ENCODE measurements at places on chromosomes 12 and 14.

DNA sequence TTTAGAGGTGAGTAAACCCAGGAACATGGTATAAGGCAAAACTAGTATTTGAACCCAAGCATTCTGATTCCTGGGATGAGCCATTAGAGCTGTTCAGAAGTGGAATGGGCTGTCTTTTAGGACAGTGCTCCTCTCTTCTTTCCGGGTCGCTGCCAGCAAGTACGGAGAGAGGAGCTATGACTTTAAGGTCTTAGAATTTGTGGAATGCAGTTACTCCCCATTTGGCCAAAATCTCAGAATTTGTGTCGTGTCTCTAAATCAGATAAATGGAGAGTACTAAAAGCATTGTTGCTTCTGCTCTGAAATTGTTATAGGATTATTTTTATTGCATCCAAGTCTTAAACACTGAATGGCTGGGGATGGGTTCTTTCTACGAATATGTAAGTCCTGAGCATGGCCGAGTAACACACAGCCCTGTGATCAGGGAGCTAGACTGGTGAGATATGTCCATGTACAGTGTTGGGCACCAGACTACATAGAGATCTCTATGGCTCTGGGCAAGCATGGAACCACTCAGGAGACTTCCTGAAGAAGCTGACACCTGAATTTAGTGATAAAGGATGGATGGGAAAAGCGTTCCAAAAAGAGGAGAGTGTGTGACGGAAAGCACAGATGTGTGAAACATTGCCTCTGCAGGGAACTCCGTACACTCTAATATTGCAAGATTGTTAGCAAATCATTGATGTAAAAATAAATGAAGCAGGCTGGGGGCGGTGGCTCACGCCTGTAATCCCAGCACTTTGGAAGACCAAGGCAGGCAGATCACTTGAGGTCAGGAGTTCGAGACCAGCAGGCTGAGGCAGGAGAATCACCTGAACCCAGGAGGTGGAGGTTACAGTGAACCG is 184.7 kb downstream of the SRGAP1 start:
- no peak for DNase-seq

GRCh38 chr14:36383767-36384431 is 63.5 kb upstream of the MBIP start:
- DNase-seq: no peak

DNA sequence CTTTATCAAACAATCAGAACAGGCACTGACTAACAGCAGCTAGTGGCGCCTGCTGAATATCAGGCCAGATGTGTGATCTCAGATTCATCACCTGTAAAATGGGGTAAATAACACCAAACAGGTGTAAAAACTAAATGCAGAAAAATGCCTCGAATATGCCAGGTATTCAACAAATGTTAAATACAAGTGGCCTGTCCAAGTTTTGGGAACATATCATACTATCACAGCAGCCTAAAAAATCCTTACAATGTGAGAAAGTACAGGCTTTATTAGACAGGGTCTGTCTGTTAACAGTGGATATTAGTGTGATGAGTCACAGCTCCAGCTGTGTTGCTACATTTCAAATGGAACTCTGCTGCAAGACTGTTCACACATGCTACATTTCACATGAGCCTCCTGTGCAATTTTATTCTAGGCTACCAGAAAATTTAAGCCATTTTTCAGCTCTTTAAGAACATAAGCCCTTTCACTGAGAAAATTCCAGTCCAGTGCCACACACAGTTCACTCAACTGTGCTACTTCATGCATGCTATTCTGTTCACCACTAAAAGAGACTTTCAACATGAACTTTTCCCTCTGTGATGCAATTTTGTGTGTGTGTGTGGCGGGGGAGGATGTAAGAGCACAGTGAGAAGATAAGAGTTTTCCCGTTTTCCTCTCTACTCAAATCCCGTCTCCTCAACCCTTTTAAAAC is 56.7 kb downstream of the MSRB3 start:
- DNase-seq: peak; percentile 27

GRCh38 chr12:128864516-128865186 is 11.4 kb downstream of the GLT1D1 start:
- no peak for DNase-seq

DNA sequence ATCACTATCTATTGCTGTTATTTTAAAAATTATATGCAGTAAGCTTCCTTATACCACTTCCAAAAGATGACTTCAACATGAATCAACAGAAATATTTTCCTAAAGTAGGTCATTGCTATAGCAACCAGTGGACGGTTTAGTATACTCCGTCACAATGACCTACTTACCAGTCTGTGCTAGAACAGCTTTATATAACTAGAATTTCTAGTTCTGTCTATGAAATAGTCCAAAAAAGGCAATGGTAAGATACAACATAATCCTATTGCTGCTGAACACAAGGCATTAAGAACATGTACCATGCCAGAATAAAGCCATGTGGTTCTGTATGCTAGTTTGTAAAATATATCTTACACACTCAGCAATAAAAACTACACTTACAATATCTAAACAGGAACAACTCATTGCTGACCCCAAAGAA is 40.7 kb upstream of the MTERF2 start:
- peak; percentile 13 for DNase-seq

GRCh38 chr12:785706-786105 is 33.3 kb downstream of the WNK1 start:
- no peak for DNase-seq

- no peak for DNase-seq
These were observed 817 bp downstream of the STXBP6 start for GRCh38 chr14:25049093-25049567.

DNA sequence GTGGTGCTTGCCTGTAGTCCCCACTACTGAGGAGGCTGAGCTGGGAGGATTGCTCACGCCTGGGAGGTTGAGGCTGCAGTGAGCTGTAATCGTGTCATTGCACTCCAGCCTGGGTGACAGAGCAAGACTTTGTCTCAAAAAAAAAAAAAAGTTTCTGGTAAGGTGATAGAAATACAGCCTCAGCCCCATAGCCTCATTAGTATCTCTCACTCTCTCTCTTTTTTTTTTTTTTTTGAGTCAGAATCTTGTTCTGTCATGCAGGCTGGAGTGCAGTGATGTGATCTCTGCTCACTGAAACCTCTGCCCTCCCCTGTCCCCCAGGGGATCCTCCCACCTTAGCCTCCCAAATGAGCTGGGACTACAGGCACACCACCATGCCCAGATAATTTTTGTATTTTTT is 19.2 kb downstream of the MTHFD1 start:
- DNase-seq: no peak

GRCh38 chr12:65504417-65504816 is 225.9 kb downstream of the MSRB3 start:
- no peak for DNase-seq

DNA sequence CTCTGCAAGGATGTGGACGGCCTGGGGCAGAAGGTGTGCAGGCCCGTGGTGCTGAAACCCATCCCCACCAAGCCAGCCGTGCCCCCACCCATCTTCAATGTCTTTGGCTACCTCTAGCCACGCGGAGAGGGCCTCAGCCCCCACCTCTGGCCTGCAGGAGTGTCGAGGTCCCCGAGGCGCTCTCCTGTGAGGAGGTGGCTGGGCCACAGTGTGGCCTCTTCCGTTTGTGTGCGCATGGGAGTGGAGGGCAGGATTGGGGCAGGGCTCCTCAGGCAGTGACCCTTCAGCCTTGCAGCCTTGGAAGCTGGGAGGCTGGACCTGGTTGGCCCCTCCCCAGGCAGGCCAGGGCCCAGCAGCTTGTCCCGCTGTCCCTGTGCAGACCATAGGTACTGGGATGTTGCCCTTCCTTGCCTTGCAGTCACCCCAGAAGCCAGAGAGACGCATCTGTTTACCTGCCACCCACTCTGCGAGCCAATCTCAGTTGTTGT is 1.9 kb downstream of the FAM181A start:
- DNase-seq: no peak

- DNase-seq: no peak
These were observed 214.9 kb downstream of the KITLG start for GRCh38 chr12:88365403-88365802.

GRCh38 chr14:70254476-70254961 is 65.8 kb upstream of the SLC8A3 start:
- DNase-seq: peak; percentile 43

DNA sequence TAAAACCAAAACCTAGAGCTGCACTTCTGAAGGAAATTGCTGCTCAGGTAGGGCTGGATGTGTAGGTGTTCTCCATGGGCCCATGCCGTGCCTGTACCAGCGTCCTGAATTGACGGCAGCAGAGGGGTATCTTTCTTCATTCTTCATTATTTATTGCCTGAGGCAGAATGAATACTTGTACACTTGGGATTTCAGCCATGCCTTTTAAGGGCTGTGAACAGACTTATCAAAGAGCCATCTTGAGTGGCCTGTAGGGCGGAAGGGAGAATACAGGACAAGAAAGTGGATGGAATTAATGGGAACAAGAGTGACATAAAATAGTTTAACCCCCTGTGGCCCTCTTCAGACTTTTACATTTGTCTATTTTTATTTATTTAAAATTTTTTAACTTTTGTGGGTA is 61.4 kb downstream of the RASSF3 start:
- DNase-seq: no peak

- peak; percentile 64 for DNase-seq
These were observed 33.8 kb downstream of the CREBL2 start for GRCh38 chr12:12645485-12645884.

- DNase-seq: no peak
These were observed 50.5 kb upstream of the KRR1 start for GRCh38 chr12:75561921-75562320.

- no peak for DNase-seq
These were observed 137.5 kb upstream of the CCND2 start for GRCh38 chr12:4135919-4136605.

DNA sequence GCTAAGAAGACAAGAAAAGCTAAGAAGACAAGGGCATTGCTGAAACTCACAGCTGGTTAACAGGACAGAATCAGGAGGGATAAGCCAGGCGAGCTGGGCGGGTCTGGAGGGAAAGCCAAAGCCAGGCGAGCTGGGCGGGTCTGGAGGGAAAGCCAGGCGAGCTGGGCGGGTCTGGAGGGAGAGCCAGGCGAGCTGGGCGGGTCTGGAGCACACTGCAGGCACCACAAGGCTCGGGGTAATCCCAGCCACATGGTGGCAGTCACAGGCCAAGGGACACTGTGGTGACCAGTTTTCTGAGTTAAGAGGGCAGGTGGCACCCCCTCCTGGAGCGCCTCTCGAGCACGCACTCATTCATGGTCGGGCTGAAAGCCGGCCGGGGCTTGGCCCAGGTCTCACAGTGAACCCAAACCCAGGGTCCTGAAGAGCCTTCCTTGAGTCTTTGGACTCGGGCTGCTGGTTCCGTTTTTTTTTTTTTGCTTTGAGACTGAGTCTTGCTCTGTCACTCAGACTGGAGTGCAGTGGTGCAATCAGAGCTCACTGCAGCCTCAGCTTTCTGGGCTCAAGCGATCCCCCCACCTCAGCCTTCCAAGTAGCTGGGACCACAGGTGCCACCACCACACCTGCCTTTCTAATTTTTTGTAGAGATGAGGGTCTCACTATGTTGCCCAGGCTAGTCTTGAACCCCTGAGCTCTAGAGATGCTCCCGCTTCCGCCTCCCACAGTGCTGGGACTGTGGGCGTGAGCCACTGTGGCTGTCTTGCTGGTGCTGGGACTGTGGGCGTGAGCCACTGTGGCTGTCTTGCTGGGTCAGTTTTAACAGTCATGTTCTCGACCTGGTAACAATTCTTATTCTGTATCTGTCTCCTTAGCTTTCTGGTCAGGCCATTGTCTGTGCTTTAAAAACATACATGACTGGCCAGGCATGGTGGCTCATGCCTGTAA is 40.2 kb downstream of the HSP90AA1 start:
- DNase-seq: peak; percentile 89

- DNase-seq: no peak
These were observed 10.0 kb downstream of the SLC6A13 start for GRCh38 chr12:252636-253035.

- DNase-seq: peak; percentile 52
These were observed 2.0 kb upstream of the ARHGEF25 start for GRCh38 chr12:57609101-57609780.

Data from iPS-NIHi11 (cell line).